ENCODE measurements at places on chromosomes 5 and 9.

- peak; percentile 8 for DNase-seq
Observed at GRCh38 chr5:1743769-1744085, 55.9 kb downstream of the MRPL36 start.

DNA sequence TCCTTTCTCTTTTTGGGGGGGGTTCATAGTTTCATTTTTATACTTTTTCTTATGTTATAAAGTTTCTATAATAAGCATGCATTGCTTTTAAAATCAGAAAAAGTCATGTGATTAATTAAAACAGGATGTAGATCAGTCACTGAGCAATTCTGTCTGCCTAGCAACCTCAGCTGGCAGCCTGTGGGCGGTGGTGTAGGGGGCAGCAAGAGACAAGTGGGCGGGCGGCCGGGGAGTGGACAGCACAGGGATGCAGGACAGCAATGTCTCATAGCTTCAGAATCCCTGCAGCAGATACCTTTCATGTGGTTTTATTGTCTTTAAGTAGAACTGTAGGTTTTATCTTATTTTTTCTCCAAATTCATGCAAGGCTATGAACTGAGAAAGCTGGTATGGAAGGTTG lies 101.9 kb upstream of the S1PR3 start:
- no peak for DNase-seq

DNA sequence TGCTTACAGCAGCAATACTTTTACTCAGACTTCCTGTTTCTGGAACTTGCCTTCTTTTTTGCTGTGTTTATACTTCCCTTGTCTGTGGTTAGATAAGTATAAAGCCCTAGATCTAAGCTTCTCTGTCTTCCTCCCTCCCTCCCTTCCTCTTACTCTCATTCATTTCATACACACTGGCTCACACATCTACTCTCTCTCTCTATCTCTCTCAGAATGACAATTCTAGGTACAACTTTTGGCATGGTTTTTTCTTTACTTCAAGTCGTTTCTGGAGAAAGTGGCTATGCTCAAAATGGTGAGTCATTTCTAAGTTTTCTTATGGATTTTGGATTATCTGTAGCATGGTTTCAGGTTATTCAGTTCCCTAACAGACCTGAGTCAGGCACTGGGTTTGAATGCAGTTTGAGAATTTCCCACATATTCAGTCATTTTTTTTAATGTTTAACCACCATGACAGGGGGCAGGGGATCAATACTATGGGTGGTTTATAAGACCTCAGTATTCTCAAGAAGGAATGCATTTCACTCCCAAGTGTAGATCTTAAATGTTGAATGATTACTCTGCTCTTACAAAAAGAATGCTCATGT lies at the start of gene IL7R:
IL7R (plus strand) TSS at position 127 of the 587 bp plus-strand sequence; CDS start at position 214, 87 bp downstream.
- DNase-seq, result no peak

DNA sequence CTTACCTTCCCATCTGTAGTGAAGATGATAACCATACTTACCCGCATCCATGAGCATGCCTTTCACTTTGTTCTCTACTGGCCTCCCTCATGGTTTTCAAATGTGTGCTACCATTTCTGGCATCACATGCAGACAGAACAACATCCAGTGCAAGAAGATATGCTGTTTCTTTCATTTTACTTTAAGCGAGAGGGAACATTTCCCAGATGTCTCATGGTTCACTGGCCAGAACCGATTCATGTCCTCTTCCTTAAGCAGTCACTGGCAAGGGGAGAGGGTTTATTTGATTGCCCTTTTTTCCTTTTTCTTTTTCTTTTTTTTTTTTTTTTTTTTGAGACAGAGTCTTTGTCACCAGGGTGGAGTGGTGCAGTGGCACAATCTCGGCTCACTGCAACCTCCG lies 37.7 kb downstream of the ARRDC3 start:
- no peak for DNase-seq

DNA sequence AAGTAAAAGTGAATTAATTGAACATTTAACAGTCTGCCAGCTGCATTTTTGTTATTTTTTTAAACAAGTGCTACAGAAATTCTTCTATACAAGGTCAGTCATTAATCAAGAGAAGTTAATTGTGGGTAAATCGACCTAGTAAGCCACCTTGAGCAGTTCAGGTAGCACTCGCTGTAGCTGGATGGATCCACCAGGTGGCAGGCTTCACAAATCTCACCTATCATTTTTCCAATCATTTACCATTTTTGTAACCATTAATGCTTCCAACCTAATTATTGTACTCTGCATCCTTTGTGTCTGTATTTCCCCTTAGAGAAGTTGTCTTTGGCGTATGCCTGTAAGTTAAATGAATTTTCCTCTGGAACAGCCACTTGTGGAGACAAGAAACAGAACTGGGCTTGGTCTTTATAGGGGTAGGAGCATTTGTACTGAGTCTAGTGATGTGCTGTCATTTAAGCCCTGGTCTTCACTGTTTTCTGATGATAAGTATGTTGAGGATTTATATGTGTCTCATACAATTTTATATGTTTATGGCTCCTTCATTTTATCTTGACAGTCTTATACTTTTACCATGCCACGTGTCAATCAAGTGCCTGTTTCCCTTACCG lies 39.5 kb downstream of the CD180 start:
- peak; percentile 51 for DNase-seq

- DNase-seq, result no peak
Observed at GRCh38 chr5:178998441-178998840, 3.3 kb upstream of the GRM6 start.

GRCh38 chr9:75092766-75093165 lies 4.5 kb downstream of the OSTF1 start:
- DNase-seq, result no peak

GRCh38 chr5:7772141-7772540 lies 78.8 kb downstream of the CFAP90 start:
- DNase-seq, result no peak

GRCh38 chr5:133293960-133294359 lies 242.1 kb downstream of the HSPA4 start:
- no peak for DNase-seq

- DNase-seq, result no peak
Observed at GRCh38 chr5:179534431-179534830, 15.9 kb upstream of the RUFY1 start.

GRCh38 chr9:21810388-21810787 lies 8.0 kb downstream of the MTAP start:
- no peak for DNase-seq

- DNase-seq, result no peak
Observed at GRCh38 chr5:78483809-78484521, 123.5 kb downstream of the SCAMP1 start.

- DNase-seq, result no peak
Observed at GRCh38 chr5:77971776-77972468, 195.8 kb upstream of the TBCA start.

DNA sequence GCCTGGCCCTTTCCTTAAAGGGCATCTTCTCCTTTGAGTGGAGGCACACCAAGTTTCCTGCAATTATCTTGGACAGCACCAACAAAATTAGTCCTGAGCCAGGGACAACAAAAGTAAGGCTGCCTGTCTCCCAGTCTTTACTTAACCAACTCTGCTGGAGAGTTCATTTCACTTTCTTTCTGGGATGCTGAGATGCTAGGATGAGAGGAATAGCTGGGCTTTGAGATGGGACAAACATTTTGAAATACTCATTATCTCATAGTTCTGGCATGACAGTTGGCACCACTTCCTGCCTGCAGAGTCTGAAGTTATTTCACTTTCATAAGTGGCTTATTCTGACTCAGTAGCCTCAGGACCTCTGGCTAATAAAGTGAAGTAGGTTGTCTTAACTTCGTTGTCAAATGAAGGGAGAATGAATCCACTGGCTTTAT lies 157.0 kb downstream of the C9orf152 start:
- no peak for DNase-seq

DNA sequence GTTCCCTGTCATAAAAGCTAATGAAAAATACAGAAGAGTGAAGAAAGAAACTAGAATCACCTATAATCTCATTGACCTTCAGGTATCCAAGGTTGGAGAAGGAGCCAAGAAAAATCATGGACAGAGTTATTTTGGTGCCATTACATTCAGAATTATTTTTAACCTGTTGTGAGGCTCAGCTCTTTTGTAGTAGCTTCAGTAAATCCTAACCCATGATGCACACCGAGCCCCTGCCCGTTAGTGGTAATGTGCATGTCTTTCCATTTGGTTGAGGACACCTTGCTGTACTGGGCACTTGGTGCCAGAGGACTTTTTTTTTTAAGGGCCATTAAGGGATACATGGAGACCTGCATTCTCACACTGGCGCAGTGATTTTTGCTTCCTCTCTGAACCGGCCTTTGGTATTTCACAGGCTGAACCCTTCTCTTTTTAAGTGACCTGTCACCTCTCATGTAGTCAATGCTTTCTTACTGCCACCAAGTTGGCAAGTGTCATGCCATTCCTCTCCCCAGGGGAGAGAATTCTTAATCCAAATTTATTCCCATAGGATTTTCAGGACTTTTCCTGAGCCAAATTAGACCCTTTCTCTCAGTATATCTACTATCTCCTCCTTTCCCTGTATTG lies 125.6 kb downstream of the SMARCA2 start:
- no peak for DNase-seq

DNA sequence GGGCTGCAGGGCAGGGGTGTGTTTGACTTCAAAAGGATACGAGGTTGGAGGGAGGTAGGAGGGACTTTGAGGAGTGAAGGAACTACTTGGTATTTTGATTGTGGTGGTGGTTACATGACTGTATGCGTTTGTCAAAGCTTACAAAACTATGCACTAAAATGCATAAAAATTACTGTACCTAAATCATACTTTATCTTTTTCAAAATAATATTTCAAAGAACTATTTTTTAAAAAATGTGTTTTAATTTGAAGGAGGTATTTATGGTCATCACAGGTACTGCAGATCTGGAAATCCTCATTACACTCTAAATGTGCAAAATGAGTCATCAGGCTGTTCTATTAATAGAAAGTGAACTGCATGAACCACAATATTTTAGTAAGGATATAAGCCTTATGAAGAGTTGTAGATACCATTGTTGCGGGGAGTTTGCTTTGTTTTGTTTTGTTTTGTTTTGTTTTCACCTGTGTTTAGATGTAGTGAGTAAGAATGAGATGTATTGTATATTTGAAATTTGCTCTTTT lies 116.9 kb downstream of the ARRDC3 start:
- DNase-seq, result no peak

DNA sequence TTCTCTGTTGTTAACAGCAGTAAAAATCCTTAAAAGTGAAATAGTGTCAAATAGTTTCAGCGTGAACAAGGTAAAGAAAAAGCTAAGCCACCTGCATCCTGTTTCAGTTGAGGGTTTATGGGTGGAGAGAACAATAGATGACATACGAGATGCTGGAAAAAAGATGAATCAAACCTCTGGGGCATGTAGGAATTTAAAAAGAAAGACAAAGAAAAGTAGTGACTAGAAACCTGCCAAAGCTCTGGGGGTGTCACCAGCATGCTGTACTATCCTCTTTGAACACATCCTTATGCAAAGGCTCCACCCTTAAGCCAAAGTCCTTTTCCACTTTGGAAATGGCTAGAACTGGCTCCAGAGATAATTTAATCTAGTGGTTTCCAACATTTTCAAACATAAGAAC lies 22.2 kb downstream of the SCAI start:
- DNase-seq, result no peak

- DNase-seq, result no peak
Observed at GRCh38 chr5:93596676-93597490, 13.9 kb downstream of the NR2F1 start.

GRCh38 chr5:14869233-14869632 lies 2.3 kb downstream of the ANKH start:
- no peak for DNase-seq

- no peak for DNase-seq
Observed at GRCh38 chr9:77945798-77946197, 85.8 kb downstream of the GNAQ start.

DNA sequence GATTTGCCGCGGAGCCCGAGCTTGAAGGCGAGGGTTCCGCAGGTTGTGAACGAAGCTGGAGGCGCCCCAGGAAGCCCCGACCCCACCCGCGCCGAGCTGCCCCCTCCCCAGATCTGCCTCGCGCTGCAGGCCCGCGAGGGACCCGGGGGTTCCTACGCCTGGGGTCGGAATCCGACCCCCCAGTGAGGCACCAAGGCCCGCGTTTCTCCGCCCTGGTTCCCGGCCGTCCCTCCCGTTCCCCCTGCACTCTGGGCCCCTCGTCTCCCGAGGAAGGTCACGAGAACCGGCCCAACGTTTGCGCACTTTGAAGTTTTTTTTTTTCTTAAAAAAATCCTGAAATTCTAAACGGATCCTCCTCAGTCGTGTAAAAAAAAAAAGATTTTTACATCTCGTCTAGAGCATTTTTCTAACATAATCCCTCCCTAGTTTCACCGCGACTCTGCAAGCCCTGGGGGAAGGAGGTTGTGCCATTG lies 880 bp upstream of the GFPT2 start:
- no peak for DNase-seq

DNA sequence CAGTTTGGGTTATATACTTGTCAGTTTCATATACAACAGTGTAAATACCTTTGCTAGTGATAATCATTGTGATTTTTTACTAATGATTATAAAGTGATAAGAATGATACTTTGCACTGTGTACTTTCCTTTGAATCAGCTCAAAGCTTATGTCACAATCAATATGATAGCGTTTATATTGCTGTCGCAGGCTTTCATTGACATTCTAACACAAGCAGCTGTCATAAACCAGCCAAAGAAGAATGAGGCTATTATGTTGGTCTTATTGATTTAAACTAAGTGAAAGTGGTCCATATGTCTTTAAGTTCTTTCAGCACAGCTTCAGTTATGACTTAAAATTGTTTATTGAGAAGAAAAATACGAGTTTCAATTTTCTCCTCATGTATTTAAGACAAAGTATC lies 272.7 kb upstream of the RGMB start:
- no peak for DNase-seq

- no peak for DNase-seq
Observed at GRCh38 chr9:126275386-126276001, 51.1 kb upstream of the MVB12B start.

DNA sequence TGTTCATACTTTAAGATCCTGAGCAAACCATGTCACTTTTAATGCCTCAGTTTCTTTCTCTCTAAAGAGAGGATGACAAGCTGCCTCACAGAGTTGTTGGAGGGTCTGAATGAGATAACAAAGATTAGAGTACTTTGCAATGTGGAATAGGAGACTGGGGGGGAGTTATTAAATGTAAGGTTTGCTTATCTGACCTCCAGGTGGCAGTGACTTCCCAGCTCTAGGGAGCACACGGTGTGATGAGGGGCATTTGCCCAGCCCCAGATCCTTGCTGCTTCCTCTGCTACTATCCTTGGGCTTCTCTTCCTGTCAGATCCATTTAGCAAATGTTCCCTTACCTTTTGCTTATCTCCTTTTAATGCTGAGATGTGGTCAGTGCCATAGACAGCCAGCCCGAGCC lies 30.7 kb downstream of the ENHO start:
- no peak for DNase-seq

DNA sequence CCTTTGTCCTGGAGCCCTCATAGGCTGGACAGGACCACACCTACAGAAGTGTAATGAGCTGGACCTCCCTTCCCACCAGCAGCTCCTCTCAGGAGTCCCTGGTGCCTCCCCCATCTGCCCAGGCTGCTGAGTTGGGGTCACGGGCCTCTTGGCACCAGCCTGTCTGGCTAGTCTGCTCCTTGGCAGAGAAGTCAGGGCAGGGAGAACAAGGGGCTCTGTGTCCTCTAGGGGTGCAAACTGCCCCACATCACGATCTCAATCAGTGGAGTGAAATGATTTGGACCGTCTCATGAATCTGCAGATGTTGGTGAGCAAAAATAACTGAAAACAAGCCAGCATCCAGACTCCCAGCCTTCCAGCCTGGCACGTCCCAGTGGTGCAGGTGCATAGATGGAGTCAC lies 14.9 kb upstream of the GFPT2 start:
- DNase-seq, result no peak

GRCh38 chr5:67402526-67402925 lies 205.9 kb upstream of the CD180 start:
- DNase-seq, result no peak

- DNase-seq, result no peak
Observed at GRCh38 chr5:66987126-66987525, 209.5 kb downstream of the CD180 start.
